ENCODE measurements at places on chromosomes 6 and 20.

DNA sequence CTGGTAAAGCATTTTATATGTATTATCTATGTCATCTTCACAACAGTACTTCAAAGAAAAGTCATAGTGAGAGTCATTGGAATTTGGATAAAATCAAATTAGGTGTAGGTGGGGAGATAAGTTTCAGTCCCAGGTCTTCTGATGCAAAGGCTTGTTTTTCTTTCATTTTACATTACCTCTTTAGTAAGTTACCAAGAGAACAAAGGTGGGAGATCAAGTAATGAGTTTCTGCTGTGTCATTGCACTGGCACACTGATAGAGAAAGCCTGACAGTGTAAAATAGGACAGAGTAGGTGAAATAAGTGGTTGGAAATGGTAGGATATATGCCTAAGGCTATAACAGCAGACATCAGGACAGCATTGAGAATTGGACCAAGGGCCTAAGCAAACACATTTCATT, 250.4 kb downstream of the NKAIN2 start:
- DNase-seq = no peak

- no peak for DNase-seq
Observed at GRCh38 chr6:35209081-35209480, 4.7 kb upstream of the SCUBE3 start.

DNA sequence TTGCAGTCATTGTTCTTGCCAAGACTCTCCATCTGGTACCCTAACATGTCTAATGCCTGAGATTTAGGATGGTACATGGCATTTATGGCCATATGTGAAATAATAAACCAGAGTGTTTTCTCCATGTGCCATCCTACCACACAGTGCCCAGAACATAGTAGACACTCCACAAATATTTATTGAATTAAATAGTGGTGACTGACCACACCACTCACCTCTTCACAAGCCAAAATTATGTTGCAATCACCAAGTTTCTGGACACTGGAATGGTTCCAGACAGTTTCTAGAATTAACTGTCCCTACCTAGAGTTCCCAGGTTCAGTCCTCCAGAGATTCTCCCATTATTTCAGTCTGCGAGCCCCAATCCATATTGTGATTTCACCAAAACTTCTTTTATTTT, 427.3 kb downstream of the KIF16B start:
- DNase-seq = no peak

DNA sequence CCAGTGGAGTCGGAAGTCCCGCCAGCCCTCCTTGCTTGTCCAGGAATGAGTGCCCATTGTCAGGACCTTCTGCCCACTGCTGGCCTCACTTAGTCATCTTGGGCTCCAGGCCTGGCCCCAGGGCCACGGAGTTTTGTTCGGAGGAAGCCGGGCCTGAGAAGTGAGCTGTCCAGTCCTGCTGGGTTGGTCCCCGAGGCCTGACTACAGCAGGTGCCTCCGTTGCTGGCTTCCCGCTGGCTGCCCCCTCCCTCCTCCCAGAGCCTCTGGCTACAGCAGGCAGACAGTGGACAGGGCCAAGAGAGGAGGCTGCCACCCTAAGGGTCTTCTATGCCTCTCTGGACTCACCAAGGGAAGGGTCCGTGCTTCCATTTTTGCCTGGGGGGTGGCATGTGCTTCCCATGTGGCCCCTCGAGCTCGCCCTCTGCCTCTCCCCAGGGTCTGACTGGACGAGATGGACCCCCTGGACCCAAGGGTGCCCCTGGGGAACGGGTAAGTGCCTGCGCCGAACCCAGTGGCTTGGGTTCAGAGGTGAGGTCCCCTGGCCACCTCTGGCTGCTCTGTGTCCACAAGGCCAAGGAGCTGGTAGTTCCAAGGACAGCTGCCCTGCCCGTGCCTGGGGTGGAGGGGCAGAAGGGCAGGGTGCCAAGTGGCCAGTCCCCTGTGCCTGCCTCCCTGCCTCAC, 2.8 kb downstream of the COL9A3 start:
- DNase-seq = no peak

- no peak for DNase-seq
Observed at GRCh38 chr6:169409742-169410312, 156.2 kb upstream of the THBS2 start.

GRCh38 chr6:149909701-149910470, 12.0 kb upstream of the RAET1E start:
- no peak for DNase-seq

DNA sequence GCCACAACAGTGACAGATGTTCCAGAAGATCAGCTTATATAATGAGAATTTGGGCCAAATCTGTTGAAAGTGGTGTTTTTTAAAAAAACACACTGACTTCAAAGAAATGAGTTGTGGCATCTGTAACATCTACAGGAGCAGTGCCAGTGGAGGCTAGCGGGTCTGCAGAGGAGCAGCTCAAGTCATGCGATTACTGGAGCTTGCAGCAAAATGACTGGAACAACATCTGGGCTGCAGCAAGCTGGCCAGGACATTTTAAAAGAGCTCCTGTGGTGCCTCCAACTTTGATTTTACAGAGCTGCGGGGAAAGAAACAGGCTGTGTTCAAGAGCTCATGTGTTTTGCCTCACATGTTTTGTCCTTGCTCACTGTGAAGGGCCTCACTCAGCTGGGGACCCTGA, 57.2 kb downstream of the TBX18 start:
- no peak for DNase-seq

DNA sequence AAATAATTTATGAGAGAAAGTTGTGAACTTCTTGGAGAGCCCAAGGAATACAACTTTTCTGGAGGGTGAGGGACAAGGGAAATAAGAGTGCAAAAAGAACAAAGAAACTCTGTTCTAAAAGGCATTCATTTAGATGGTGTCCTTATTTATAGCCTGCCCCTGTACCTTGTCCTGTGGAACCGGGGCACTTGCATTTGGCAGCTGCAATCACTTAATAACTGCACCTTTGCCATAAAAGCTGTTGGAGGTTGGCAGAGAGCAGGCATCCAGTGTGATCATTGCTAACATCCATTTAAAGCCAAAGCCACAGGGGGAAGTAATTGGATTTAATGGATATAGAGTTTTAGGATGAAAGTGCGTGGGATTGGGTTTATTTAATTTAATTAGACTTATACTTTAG, 50.8 kb upstream of the SGK1 start:
- DNase-seq = no peak

DNA sequence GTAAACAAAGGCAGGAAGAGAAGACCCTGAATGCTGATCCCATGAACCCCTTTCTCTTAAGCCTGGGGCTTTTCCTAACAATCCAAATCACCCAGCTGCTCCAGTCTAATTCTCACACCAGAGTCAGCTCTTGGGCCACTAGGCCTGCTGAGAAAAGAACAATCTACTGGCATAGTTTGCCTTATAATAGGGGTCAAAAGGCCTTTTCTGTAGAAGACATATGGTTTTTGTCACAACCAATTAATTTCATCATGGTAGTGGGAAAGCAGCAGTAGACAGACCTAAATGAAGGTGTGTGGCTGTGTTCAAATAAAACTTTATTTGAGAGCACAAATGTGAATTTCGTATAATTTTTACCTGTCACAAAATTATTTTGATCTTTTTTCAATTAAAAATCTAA, 994.7 kb upstream of the EPHA7 start:
- no peak for DNase-seq

- no peak for DNase-seq
Observed at GRCh38 chr6:8499540-8499939, 64.2 kb upstream of the SLC35B3 start.

DNA sequence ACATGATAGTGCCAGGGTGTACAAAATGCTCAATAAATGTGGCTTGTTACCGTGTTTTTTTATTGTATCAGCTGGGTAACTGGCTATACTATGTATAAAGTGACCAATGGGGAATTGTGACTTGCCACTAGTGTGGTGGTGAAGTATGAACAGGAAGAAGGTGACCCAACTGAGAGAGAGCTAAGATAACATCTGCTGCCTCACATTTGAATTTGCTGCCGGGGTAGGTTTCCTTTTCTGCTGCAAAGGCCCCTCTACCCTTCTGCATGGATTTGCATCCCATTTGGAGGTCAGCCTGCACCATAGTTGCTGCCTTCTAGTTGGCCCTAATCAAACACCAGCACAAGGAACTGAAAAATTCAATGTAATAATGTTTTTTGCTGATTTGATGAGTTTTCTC, 24.1 kb downstream of the IL17A start:
- DNase-seq = no peak

- no peak for DNase-seq
Observed at GRCh38 chr6:107334026-107334425, 125.3 kb downstream of the PDSS2 start.

DNA sequence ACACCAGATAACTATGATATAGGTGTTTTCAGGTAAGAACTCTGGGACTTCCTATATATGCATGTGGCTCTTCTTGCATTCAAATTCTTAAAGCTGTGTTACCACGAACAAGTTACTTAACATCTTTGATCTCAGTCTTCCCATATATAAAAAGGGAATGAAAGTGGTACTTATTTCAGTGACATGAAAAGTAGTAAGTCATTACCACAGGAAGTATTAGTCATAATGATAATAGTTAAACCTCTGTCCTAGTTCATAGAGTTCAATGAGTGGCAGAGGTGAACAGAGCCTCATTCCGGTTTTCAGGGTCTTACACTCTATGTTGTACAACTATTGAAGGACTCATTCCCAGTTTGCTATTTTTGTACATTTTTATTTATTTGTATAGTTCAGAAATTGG, 237.0 kb downstream of the NKAIN2 start:
- DNase-seq = no peak

DNA sequence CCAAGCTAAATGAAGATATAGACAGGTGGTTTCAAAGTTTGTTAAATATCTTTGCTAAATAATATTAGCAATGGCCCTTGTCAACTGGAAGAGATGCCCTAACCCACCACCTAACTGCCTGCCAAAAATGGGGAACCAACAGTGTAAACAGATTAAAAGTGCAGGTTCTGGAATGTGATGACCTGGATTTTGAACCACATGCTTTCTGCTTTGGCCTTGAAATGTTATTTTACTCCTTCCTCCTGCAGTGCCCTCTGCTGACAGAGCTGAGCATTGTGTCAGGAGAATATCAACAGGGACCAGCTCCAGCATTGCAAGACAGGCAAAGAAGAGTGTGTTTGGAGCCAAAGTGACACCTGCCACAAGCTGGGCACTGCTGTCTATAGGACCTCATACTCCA, 226.6 kb downstream of the MYLK4 start:
- DNase-seq = no peak

- no peak for DNase-seq
Observed at GRCh38 chr6:146595972-146596731, 2.6 kb upstream of the ADGB start.

DNA sequence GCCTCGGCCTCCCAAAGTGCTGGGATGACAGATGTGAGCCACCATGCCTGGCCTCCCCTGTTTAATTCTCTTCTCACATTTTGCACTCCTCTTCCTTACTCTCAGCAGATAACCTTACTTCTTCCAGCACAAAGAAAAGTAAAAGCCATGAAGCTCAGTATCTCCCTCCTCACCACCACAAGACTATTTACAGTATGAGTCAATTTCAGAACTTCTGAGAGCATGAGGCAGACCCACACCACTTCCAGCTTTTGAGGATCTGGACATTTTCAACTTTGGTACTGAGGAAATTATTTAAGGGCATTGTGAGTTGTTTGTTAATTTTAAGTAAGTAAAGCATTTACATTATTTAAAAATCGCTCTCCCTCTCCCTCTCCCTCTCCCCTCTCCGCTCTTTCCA, 8.0 kb upstream of the SNX3 start:
- no peak for DNase-seq

- DNase-seq = no peak
Observed at GRCh38 chr6:169420912-169421543, 167.4 kb upstream of the THBS2 start.

DNA sequence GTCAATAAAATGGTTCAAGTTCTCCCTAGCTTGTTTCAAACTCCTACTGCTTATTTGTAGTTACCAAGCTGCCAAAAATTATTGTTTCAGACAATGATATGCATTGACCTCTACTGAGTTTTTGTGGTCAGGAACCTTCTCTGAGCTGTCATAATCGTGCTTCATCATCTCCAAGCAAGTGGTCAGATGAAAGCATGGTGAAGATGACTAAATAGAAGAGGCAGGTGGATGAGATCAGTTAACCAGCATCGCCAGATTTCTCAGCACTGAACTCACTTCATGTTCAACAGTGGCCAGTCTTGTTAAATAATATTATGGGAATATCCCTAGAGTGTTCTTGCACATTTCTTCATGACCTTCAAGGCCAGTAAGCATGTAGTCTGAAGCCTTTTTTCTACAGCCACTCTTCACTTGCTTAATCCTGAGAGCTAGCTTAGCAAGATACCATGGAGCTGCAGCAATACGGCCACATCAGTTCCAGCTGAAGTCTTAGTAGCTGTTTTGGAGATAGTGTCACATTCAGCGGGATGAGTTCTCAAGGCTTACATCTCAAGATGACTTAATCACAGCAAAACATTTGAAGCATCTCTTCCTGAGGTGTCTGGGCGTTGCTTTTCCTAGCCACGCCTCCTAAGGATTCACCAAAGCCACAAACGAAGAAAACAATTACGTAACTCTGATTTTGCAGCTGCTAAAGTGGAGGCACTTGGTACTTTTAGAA, 101.6 kb upstream of the TMEM30A start:
- DNase-seq = no peak

DNA sequence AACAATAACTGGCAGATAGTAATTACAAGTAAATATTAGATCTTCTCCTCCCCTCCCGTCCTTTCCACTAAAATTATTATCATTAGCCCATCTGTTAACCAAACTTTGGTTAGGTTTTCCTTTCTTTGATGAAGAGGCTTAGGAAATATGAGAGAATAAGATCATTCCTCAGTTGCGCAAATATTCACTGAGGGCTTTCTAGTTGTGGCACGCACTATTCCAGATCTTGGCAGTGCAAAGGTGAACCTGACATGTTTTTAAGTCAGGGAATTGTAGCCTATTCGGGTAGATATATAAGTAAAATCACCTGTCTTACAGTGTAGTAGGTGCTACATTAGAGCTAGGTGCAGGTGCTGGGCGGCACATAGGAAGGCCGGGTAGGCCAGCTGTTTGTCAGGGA, 31.1 kb downstream of the RNF217 start:
- DNase-seq = no peak

DNA sequence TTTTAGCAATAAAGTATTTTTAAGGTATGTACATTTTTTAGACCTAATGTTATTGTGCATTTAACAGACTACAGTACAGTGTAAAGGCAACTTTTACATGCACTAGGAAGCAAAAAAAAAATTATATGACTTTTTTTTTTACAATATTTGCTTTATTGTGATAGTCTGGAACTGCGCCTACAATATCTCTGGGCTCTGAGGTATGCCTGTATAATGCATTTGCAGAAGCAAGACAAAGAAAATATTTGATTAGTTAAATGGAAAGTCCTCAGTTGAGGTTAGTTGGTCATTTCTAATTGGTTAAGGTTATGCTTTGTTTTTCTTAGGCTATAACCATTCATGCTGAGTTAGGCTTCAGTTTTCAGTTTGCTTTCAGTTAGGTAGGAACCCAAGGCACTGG, 46.9 kb upstream of the SMAP1 start:
- DNase-seq = no peak

DNA sequence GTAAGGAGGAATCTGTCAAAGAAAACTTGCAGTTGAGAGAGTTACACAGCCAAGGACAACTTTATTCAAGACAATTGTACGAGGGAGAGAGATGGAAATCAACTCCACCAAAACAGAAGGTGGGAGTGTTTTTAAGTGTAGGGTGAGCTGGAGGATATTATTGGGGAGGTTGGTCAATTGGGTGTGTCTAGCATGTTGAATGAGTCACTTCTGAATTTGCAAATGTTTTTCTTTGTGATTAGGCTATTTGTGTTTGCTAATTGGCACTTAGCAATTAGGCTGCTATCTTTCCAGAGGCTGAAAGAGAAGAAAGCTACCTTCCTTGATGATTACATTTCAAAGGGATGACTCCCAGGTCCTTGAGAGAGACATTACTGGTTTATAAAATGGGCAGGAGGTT, 441.1 kb downstream of the MEI4 start:
- DNase-seq = no peak

GRCh38 chr20:8372824-8373380, 240.8 kb downstream of the PLCB1 start:
- no peak for DNase-seq
